ENCODE measurements at places on chromosomes 16 and 17.
A peak's percentile ranks its signal among the peaks of the same experiment; 100 is the strongest.

GRCh38 chr16:75476817-75477216 is 12.3 kb upstream of the TMEM170A start:
- no peak for DNase-seq

DNA sequence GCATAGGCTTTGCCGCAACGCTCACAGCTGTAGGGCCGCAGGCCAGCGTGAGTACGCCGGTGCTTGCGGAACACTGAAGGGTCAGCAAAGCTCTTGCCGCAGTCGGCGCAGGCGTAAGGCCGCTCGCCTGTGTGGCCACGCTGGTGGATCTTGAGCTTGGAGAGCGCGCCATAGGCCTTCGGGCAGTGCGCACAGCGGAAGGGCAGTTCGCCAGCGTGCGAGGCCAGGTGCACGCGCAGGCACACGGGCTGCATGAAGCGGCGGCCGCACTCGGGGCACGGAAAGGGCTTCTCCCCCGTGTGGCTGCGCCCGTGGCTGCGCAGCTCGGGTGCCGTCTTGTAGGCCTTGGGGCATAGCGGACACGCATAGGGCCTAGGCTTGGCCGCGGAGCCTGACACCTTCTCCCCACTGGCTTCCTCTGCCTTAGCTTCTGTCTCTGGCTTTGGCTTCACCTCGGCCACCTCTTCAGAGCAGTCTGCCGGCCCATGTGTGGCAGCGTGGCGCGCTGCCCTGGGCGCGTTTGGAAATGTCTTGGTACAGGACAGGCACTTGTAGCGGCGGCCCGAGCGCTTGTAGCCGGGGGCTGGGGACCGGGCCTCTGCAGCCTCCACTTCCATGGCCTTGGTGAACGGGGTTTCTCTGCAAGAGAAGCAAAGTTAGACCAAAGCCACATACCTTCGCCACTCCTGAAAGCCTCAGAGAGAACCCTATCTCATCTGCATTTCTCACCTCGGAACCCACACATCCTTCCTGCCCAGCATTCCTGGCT is 10.0 kb downstream of the ZNF668 start:
- DNase-seq = no peak

- DNase-seq = no peak
Observed at GRCh38 chr17:71395901-71396300, 724.9 kb upstream of the SOX9 start.

DNA sequence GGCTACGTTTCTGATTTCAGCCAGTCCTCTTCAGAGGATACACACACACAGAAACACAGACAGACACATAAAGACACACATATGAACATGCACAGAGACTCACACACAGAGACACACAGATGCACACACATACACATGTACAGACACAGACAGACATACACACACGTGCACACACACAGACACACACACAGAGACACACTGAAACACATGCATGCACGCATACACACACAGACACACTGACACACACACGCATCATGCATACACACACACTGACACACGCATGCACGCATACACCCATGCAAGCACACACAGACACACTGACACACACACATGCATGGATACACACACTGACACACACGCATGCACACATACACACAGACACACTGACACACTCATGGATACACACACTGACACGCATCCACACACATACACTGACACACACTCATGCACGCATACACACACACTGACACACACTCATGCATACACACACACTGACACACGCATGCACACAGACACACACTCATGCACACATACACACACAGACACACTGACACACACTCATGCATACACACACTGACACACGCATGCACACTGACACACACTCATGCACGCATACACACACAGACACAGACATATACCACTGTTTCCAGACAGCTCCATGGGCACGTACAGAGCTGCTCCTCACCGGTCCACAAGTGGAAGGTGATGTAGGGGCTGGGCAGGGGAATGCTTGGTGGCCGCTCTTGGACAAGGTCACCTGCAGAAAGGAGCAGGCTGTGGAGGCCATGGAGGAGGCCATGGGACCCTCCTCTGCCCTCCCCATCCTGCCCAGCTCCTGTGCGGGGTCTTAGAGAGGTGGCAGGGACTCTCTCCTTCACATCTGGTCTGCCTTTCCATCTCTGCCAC is 30.1 kb upstream of the MFSD6L start:
- no peak for DNase-seq

DNA sequence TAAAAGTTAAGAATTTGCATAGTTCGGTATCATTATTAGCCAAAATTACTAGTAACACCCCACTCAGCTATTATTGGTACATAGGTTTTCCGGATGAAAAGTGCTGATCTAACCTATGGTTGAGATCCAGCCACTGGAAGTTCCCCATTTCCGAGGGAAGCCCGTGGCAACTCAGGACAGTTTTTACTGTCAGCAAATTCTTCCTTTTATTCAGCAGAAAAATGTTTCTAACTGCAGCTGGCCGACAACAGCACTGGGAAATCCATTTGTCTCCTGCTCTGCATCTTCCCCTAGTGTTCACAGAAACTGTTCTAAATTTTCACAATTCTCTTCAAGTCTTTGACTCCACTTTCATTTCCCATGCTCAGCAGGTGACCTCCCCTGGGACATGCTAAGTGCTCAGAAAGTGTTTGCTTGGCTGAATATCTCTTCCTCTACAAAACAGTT is 15.5 kb upstream of the MMD start:
- DNase-seq = peak; percentile 48

GRCh38 chr17:80166446-80166845 is 3.4 kb upstream of the CARD14 start:
- DNase-seq = no peak

DNA sequence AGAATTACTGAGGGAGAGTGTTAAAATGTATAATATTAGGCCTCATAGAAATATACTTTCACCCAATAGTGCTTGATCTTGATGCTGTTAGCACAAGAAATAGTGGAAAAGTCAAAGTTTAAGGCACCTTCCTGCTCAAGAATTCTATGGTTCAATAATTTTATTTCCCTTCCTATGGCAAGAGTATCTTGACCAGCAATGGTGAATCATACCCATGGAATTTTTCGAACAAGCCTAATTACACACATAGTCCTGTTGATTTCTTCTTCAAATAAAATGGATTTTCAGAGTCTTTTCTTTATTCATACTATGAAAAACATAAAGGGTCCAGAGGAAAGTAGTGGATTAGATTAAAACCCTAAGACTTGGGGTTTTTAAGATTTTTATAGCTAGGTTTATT is 810.6 kb downstream of the CDH11 start:
- no peak for DNase-seq

- DNase-seq = no peak
Observed at GRCh38 chr17:80851277-80851925, 140.2 kb upstream of the CHMP6 start.

GRCh38 chr16:70708366-70709246 is 22.8 kb upstream of the MTSS2 start:
- DNase-seq = no peak

DNA sequence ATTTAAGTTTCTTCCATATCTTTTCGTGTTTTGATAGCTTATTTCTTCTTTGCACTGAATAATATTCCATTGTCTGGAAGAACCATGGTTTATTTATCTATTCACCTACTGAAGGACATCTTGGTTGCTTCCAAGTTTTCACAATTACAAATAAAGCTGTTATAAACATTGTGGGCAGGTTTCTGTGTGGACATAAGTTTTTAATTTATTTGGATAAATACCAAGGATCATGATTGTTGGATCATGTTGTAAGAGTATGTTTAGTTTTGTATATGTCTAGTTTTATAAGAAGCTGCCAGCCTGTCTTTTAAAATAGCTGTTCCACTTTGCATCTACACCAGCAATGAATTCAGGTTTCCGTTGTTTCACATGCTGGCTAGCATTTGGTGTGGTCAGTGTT is 339.4 kb downstream of the CDH11 start:
- DNase-seq = no peak

- no peak for DNase-seq
Observed at GRCh38 chr17:73155410-73156165, 9.2 kb upstream of the SSTR2 start.

GRCh38 chr17:17876959-17877528 is 40.3 kb upstream of the SREBF1 start:
- DNase-seq = no peak

DNA sequence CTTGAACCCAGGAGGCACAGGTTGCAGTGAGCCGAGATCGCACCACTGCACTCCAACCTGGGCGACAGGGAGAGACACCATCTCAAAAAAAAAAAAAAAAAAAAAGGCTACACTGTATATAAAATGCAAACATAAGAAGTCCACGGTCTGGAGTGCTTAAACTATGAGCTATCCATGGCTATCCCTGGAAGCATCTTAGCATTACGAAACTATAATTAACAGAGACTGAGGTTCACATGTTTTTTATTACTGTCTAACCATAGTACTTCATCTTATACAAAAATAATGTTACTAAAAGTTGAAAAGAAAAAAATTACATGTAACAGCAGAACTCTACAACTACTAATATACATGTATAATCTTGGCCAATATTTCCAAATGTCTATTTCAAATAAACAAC is 32.8 kb downstream of the HELZ start:
- DNase-seq = no peak

DNA sequence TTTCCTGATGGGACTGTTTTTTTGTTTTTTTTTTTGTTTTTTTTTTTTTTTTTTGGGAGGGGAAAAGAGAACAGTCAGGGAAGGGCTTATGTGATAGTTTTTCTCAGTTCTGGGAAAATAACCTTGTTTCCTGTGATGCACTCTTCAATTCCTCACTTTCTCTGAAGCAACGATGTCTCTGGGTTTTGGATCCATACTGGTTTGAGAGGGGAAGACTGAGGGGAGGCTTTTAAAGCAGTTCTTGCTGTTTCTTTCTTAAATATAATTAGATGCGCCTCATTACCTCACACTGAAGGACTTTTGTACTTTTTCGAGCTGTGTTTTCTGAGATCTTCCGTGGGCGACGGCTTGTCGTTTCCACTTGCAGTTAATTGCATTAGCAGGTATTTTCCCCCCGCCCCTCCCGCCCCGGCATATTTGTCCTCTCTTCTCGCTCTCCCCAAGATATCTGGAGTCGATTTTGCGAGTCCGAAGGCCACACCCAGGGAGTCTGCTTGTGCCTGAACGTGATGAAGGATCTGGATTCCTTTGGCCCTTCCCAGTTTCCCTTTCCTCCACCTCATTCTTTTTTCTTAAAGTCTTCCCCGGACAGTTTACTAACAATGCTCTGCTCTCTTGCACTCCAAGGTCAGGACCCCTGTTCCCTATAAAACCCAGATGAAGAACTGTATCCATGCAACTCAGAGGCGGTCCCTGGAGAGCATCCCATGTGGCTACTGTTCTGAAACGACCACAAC is 125.2 kb upstream of the ZFHX3 start:
- no peak for DNase-seq

- DNase-seq = no peak
Observed at GRCh38 chr17:10843811-10844210, 5.9 kb upstream of the PIRT start.

- DNase-seq = peak; percentile 53
Observed at GRCh38 chr17:48543107-48543853, 1.6 kb downstream of the HOXB2 start.

DNA sequence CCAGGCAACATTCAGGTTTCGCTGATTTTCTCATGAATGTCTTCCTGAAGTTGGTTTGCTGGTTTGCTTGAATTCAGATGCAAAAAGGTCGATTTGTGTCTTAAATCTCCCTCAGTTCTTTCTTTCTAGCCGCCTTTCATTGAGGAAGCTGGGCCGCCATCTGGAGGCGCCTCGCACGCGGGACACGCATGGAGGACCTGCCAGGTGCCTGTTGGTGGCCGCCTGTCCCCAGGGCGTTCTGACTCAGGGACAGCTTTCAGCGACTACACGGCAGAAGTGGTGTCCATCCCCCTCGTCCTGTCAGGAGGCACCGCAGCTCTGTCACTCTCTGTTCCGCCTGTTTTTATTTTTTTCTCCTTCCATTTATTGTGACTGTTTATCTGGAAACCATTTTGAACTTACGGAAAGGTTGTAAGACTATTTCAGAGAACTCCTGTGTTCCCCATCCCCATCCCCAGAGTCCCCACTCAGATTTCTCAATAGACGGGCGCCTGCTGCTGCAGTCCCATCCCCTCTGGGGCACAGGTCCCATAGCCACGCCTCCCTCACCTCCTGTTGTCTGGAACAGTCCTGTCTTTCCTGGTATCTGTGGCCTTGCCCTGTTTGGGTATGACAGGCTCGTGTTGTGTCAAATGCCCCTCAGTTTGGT is 33.2 kb downstream of the COX4I1 start:
- DNase-seq = peak; percentile 62

GRCh38 chr16:85365120-85365519 is 248.0 kb upstream of the GSE1 start:
- DNase-seq = no peak

GRCh38 chr17:69650881-69651280 is 236.4 kb downstream of the MAP2K6 start:
- DNase-seq = no peak

- no peak for DNase-seq
Observed at GRCh38 chr16:76232704-76233103, 44.5 kb upstream of the CNTNAP4 start.

DNA sequence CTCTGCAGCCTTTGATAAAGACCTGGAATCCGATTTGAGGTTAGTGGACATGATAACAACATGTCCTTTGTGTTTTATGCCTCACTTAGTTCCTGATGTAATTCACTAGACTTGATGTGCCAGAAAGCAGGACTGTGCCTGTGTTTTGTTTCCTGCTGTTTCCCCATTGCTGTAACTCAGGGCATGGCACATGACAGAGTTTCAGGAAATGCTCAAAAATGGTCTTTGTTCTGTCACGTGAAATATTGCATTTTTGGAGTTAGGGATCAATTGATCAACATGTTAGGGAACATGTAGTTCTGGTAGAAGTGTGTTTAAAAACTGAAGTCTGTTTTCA is 32.8 kb downstream of the DHX38 start:
- no peak for DNase-seq

DNA sequence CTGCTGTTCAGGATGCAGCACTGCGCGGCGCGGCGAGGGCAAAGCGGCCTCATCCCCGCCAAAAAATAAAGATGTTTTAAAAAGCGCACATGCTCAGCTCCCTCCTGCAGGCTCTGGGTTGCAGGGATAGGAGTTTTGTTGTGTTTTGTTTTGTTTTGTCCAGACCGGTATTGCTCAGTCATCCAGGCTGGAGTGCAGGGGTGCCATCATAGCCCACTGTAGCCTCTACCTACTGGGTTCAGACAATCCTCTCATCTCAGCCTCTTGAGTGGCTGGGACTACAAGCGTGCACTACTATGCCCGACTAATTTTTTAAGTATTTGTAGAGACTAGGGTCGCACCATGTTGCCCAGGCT is 636 bp downstream of the WWOX start:
- no peak for DNase-seq

GRCh38 chr16:17607609-17608008 is 136.8 kb upstream of the XYLT1 start:
- no peak for DNase-seq

GRCh38 chr16:81006211-81006812 is 373 bp downstream of the CMC2 start:
- peak; percentile 66 for DNase-seq

- no peak for DNase-seq
Observed at GRCh38 chr17:21602176-21602575, 90.1 kb upstream of the KCNJ18 start.

DNA sequence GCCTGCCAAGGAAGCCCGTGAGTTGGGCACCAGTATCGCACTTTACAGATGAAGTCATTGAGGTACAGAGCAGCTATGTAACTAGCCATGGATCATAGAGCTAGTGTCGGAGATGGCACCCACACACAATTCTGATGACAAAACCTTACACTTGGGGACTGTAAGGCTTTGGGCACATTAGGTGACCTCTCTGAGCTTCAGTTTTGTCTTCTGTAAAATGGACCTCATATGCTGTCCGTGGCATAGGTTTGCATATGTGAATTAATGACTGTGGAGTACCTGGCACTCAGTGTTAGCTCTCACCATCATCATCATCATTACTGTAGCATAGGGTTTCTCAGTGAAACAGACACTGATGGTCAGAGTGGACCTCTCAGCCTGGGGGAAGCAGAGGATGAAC is 50.3 kb downstream of the CMIP start:
- no peak for DNase-seq
